Forelimb muscle (tissue), 1 donor: ENCODE measurements at places on chromosomes 3 and 15. TPM values are rescaled to one million over a fixed set of nuclear protein-coding genes. Genes with fewer than 3 reads are reported as not detected.

ELL3 gene
- 1.8 TPM for polyA plus RNA-seq

SLC22A13 gene
- 0.24 TPM for polyA plus RNA-seq

CPA3 gene
- 1.3 TPM for polyA plus RNA-seq

NDN gene
- 198 TPM for polyA plus RNA-seq

GPR27 gene
- 3.0 TPM for polyA plus RNA-seq

TFG gene
- polyA plus RNA-seq: 83.8 TPM

TMEM89 gene
- polyA plus RNA-seq: not detected
